Right forelimb (tissue), 1 donor: ENCODE measurements at places on chromosomes 6 and 20.

DNA sequence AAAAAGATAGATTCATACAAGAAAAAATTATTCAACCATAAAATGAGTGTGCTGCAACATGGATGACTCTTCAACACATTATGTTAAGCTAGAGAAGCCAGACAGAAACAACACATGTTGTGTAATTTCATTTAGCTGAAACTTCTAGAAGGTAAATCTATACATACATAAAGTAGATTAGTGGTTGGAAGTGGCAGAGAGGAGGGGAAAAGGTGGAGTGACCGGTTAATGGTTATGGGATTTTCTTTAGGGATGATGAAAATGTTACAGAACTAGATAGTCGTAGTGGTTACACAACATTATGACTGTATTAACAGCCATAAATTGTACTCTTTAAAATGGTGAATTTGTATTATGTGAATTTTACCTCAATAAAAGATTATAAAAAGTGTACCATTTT is 304.1 kb upstream of the SLC35B3 start:
- DNase-seq: no peak

- DNase-seq: no peak
Measured at GRCh38 chr6:87661016-87661415, 41.0 kb downstream of the AKIRIN2 start.

DNA sequence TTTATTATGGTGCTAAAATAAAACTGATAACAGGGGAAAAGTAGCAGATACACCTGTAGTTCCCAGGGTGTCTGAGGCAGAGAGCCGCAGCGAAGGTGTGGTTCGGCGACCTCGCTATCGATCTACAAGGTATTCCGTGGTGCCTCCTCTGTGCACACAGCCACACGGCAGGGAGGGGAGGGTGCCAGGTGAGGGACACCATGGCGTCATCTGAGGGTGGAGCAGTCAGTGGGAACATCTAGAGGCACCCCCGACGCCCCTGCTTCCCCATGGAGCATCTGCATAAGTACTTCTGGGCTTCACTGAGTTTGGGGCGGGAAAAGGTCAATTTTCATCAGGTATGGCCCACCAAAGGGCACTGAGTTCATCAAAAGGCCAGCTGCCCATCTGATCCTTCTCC is 243.3 kb downstream of the TAF4 start:
- DNase-seq: no peak

GRCh38 chr6:79536585-79536953 is 661 bp downstream of the LCA5 start:
- no peak for DNase-seq

DNA sequence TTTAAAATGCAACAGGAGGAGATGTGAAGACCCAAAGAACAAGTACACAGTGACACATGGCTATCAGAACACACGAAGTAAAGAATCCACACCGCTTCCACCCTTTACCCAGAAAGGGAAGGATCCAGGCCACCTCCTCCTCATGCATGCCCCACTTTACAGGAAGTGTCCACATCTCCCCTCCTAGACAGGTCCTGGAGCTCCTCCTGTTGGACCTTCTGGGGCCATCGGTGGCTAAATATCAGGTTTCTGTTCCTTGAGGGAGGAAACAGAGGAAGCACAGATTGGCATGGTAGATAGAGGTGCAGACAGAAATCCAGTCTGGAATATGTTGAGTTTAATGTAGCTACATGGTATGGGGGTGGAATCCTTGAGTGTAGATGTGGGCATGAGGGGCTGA is 10.9 kb downstream of the NINL start:
- DNase-seq: no peak

GRCh38 chr20:1846341-1846740 is 48.9 kb upstream of the SIRPA start:
- DNase-seq: no peak

- no peak for DNase-seq
Measured at GRCh38 chr20:25150016-25150415, 45.5 kb upstream of the ENTPD6 start.

DNA sequence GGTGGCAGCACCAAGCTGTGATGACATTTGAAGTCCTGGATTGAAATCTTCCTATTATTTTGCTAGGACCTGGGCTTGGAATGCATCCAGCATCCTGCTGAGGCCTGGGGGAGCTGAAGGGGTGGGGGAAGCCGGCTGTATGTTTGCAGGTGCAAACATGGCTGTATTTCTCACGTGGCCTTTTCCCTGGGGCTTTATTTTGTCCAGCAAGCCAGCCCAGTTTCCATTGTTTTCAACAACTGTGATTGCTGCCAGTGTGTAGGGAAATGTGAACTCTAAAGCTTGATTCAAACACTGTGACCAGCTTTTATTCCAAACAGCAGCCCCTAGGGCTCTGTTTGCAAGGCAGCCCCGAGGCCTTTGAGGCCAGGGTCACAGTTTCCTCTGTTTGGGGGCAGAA is 683.0 kb downstream of the DHX35 start:
- peak; percentile 44 for DNase-seq

- DNase-seq: no peak
Measured at GRCh38 chr6:138477913-138478539, 21.3 kb downstream of the NHSL1 start.

- no peak for DNase-seq
Measured at GRCh38 chr6:154500769-154501577, 9.5 kb downstream of the CNKSR3 start.

DNA sequence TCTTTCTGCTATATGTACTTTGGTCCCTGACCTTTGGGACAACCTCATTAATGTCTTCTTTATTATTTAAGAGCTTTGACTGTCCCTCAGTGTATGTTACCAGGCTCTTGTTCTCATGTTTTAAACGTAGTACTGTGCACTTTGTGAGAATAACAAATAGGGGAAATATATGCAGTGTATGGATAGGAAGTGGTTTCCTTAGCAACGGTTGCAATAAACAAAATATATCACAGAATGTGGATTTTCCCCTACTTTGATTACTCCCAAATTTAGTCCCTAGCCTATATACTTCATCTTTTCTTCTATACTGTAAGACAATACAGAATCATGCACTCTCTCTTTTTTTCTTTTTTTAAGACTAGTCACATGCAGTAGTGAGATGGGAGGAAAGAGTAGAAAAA is 123.8 kb upstream of the AKIRIN2 start:
- no peak for DNase-seq

- DNase-seq: no peak
Measured at GRCh38 chr6:15675536-15676220, 12.8 kb upstream of the DTNBP1 start.

DNA sequence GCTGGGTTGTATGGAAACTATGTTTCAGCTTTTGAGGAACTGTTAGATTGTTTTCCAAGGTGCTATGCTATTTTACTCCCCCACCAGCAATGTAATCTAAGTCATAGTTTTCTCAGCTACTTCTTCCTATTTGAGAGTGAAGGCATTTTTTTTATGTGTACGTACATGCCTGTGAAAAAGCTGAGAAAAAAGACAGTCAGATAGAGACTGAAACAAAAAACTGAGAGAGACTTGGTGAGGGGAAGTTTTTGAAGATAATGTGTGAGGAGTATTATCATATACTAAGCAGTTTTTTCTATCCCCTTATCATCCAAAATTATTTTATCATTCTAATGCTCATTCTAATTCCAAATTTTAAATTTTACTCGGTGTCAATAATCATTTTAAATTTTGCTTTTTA is 780.0 kb downstream of the BCKDHB start:
- DNase-seq: no peak

GRCh38 chr6:79868098-79868722 is 79.1 kb downstream of the ELOVL4 start:
- no peak for DNase-seq

DNA sequence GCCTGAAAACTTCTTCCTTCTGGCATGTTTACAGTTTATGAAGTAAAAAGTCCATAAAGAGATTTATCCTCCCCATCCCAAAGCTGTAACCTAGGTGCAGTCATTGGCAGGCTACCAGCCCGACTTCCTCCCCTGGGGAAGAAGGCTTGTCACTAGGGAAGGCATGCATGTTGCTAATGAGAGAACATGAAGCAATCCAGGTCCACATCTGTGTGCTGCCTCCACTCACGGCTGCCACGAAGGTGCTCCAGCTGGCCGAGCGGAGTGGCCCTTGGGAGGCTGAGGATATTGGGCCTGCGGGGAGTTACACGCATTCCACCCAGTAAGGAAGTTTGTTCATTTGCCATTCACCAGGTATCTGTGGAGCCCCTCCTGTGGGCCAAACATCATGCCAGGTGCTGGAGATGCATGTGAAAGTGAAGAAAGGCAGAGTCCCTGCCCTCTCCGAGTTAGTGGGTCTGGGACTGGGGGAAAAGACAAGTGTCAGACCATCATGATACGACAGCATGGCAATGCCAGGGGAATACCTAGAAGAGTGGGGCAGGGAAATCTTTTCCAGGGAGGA is 257.0 kb downstream of the NRN1 start:
- no peak for DNase-seq

DNA sequence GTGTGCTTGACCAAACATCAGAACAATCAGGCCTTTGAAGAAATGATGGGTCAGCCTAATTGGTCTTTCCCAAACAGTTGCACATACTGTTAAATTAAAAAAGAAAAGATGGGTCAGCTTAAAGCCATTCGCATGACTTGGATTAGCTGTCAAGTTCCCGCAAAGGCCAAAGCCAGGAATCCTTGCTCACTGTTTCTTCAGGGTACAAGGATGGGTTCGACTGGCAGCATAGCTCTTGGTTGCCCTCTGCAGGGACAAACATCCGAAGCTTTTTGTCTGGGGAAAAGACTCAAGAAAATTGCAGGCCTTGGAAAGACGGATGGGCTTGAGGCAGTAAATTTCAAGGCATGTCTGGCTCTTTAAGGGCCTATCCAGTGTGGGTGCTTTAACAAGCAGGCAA is 168.0 kb downstream of the HDGFL1 start:
- DNase-seq: peak; percentile 58

DNA sequence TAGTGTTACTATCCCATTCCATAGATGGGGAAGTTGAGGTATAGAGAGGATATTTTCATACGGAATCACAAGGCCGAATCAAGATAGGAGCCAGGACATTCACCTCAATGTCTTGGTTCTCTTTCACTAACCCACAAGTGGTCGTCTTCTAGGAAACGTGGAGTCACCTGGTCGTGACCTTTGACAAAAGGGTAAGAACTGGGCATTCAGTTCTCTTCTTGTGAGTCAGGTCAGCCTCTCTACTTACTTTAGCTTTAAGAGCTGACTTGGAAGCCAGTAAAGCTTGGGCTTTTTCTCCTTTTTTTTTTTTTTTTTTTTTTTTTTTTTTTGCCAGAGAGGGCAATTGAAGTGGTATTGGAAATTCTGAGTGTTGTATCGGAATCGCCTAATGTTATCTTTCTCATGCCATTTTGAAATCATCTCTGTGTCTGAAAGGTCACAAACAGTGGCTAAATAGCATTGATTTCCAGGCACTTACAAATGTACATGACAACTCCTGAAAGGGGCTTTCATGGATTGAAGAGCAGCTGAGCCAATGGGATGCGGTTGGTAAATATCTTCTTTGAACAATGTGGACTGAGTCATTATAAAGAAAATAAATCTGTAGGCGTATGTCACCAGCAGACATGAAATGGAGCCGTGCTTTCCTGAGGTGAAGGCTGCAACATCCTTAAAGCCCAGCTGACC is 356.9 kb downstream of the KIF16B start:
- DNase-seq: no peak

DNA sequence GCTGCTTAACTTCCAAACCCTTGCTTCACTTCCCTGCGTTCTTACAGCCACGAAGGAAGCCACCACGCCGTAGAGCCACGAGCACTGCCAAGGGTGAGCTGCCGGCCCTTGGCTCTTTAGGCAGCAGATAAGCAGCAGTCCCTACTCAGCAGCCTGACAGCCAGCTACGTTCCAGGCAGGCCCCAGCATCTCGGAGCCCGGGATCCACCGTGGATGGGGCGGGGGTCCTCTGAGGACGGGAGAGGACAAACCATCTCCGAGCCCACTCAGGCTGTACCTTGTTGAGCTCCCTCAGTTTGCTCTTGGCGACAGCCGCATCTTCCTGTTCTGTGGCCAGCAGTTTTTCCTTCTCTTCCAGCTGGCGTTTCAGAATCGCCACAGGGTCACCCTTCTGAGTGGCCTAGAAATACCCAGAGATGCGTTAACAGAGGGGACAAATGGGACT is 40.5 kb downstream of the RRBP1 start:
- DNase-seq: no peak

DNA sequence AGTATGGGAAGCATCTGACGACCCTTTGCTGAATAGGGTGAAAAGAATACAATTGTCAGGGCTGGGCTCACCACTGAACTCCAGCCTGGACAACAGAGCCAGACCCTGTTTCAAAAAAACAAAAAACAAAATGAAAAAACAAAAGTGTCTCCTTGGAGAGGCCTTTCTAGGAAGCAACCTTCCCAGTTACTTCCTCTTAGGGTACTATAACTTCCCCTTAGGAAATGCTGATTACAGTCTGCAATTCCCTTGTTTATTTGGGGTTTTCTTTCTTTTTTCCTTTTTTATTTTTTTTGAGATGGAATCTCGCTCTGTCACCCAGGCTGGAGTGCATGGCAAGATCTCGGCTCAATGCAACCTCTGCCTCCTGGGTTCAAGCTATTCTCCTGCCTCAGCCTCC is 20.5 kb upstream of the TTPAL start:
- no peak for DNase-seq

GRCh38 chr20:38383147-38383546 is 36.9 kb downstream of the LBP start:
- DNase-seq: no peak

DNA sequence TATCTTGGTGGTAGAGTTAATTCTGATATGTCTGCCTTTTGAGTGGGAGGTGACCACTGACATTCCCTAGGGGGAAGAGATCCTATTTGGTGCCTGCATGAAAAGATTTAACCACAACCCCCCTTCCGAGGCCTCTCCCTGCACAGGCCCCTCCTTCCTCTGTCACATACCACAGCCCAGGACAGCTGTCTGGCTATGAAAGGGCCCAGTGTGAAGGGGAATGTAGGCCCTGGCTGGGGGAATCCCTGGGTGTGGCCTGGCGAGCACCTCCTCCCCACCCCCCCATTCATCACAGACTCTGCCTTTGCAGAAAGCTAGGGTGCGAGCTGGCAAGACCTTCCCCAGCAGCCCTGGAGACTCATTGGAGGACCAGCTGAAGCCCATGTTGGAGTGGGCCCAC is 27.4 kb upstream of the MAPRE1 start:
- no peak for DNase-seq

DNA sequence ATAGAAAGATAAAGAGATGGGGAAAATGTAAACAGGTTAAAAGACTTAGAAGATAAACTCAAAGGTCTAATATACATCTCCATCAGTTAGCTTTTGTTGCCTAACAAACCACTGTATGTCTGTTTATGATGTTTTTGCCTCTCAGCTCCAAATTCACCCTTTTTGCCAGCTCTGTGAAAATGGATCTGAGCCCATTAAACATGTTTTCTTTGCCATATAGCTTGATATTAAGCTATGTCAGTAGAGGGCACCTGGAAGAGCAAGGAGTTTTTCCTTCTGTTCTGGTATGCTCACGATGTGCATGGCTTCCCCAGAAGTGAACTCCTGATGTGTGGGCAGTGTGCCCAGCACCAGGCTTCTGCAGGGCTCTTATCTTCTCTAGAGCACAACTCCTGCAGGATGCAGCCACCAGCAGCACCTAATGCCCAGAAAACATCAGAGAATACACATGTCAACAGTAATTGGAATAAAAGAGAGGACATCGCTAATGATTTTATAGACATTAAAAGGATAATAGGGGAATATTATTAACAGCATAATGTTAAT is 14.6 kb upstream of the SNX9 start:
- no peak for DNase-seq

- DNase-seq: no peak
Measured at GRCh38 chr6:22236626-22237414, 60.0 kb downstream of the PRL start.

- DNase-seq: no peak
Measured at GRCh38 chr6:33132081-33132524, 56.3 kb downstream of the HLA-DPB1 start.

GRCh38 chr6:11214084-11214833 is 18.2 kb downstream of the NEDD9 start:
- no peak for DNase-seq

GRCh38 chr6:125787791-125788190 is 3.0 kb upstream of the NCOA7 start:
- DNase-seq: no peak
